Stimulated activated CD8-positive, alpha-beta memory T cell treated with anti-CD3 and anti-CD28 coated beads, Interleukin-7, amount 100 ng/mL, for 1 hour (primary cell): ENCODE measurements at places on chromosomes 6 and 20.

GRCh38 chr6:108432792-108433191 is 127.9 kb upstream of the FOXO3 start:
- no peak for DNase-seq

GRCh38 chr20:23283096-23283850 is 67.3 kb upstream of the NXT1 start:
- DNase-seq: no peak

- no peak for DNase-seq
Measured at GRCh38 chr6:42428326-42429041, 23.2 kb downstream of the TRERF1 start.

- no peak for DNase-seq
Measured at GRCh38 chr6:32658268-32658897, 8.1 kb downstream of the HLA-DQB1 start.

- peak; percentile 37 for DNase-seq
Measured at GRCh38 chr6:158031381-158032353, 50.0 kb downstream of the SYNJ2 start.

GRCh38 chr6:133895573-133896343 is 6.8 kb downstream of the TCF21 start:
- no peak for DNase-seq

DNA sequence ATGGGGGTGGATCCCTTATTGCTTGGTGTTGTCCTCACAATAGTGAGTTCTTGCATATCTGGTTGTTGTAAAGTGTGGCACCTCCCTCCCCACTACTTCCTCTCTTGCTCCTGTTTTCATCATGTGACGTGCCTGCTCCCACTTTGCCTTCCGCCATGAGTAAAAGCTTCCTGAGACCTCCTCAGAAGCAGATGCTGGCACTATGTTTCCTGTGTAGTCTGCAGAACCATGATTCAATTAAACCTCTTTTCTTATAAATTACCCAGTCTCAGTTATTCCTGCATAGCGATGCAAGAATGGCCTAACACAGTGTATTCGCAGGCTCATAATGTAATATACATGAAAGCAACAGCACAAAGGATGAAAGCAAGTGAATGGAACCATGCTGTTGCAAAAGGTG is 28.4 kb upstream of the ANKRD60 start:
- DNase-seq: no peak

- DNase-seq: no peak
Measured at GRCh38 chr6:10759312-10759839, 11.8 kb downstream of the TMEM14B start.

DNA sequence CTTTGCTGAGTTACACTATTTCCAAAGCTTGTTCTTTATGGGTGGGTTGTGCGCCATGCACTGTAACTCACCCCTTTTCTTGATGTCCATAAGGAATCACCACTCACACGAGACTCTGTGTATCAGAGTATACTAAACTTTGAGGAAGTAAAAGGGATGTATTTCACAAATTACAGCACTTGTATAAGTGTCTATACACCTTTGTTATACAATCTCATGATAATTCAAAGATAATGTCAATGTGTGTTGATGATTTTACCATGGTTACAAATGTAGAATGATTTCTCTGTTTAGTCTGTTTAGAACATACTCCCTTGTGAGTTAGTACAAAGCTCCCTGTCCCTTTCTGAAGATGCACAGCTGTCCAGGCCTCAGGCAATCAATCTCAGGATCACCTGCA is 922.2 kb upstream of the MAP3K7 start:
- no peak for DNase-seq

DNA sequence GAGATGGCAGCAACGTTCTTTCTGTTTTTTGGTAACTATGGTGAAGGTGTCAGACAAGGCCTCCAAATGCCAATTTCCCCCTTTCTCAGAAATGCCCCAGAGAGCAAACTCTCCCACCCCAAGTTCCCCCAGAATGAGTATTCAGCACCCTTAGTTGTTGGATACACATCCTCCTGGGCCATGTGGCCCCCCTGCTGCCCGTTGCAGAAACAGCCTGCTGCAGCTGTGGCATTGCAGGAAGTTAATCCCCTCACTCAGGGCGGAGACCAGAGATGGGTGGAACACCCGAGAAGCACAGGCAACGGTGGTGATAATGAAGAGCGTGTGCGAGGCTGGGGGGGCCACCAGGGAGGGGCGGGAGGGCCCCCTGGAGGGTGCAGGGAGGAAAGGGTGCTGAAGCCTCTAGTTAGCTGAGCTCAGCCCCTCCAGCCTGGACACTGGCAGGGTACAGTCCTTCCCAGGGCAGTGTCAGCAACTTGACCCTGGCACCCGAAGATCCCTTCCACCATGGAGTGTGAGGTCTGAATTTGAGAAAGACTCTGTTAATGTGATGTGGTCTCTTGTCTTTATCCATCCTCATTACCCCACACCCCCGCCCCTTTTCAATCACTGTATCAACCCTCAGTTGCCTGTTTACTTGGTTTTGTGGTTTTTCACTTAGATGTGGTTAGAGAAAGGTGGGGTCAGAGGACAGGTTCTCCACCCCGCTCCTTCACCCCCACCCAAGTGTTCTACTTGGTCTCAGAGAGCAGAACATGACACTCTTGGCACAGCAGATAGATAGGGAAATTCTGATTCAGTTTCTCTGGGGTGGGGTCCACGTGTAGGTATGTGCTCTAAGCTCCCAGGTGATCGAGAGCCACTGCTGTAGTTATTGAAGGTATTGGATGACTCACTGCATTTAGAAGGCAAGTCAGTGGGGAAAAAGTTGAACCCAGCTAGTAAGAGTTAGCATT is 208.8 kb upstream of the SUPT3H start:
- peak; percentile 3 for DNase-seq

- no peak for DNase-seq
Measured at GRCh38 chr6:38775870-38776269, 60.8 kb downstream of the DNAH8 start.

DNA sequence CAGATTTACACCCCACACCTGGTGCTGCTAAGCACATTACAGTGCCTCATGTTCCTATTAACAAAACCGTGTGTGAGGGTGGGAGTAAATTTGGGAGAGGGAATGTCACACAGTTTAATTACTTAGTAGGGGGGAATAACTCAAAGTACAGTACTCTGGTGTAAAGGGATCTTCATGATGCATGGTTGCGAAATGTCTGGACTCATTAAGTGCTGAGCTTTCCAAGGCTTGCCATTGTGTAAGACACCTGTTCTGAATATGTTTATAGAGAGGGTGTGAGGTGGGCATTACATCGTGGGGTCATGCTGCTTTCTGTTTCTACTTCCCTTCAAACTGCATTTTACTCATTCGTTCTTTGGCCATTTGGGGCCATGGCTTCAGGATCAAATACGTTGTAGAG is 181.2 kb downstream of the ADGRG6 start:
- DNase-seq: no peak

- no peak for DNase-seq
Measured at GRCh38 chr20:17642404-17643269, 39.4 kb downstream of the RRBP1 start.

- DNase-seq: no peak
Measured at GRCh38 chr6:169498916-169499513, 202.8 kb downstream of the WDR27 start.

DNA sequence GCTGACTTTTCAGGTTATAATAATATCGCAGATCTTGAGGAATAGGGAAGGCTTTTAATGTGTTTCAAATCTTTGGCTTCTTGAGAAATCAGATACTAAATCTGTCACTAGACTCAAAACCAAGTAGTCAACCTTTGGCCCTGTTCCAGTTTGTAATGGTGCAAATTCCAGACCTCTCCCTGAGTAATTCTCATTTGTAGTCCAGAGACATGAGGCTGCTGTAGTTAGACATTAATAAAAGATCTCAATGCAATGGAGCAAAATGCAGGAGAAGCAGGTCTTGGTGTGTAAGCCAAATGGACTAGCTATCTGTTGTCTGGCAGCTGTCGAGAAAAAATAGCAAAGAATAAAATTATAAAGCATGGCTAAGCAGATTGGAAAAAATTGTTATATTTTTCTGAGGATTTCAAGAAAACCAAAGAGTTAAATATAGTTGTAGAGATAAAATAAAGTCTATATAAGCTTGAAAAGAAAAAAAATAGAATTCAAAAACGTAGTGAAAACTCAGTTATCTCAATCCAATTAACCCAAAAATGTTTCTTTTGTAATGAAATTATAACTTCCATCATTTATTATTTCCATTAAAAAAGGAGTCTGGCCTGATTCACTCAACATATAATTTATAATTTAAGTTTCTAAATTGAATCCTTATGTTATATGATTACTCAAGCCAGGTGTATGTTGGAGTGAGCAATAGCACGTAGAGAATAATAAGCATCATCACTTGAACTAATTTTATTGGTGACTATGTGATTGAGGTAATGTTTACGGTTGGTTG is 161.5 kb upstream of the ADGRB3 start:
- DNase-seq: no peak

DNA sequence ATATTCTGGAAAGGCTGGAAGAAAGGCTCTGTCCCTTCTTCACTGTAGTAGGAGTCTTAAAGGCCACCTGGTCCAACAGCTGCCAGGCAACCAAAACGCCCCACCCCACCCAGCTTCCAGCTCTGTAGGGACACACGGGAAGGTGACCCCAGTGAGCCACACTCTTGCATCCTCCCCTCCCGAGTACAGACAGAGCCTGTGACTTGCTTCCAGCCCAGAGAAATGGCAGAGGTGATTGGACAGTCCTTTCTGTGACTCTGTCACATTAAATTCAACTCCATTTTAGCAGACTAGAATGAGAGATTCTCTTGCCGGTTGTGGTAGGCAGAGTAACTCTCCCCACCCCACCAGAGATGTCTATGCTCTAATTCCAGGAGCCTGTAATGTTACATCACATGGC is 226.2 kb upstream of the ARID1B start:
- DNase-seq: no peak

GRCh38 chr20:36113036-36113435 is 41.5 kb upstream of the EPB41L1 start:
- no peak for DNase-seq

- no peak for DNase-seq
Measured at GRCh38 chr6:107803957-107804356, 20.2 kb downstream of the SCML4 start.

DNA sequence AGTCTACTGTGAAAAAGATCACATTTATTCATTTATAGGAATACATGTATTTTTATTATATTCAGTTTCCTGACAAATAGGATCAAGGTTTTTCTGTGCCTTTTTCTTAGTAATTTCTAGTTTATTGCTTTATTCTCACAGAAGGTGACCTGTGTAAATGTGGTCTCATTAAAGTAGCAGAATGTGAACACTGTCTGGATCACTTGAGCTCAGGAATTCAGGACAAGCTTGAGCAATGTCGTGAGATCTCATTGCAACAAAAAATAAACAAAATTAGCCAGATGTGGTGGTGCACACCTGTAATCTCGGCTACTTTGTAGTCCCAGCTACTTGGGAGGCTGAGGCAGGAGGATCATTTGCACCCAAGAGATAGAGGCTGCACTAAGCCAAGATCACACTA is 516.7 kb downstream of the CDKAL1 start:
- DNase-seq: no peak

DNA sequence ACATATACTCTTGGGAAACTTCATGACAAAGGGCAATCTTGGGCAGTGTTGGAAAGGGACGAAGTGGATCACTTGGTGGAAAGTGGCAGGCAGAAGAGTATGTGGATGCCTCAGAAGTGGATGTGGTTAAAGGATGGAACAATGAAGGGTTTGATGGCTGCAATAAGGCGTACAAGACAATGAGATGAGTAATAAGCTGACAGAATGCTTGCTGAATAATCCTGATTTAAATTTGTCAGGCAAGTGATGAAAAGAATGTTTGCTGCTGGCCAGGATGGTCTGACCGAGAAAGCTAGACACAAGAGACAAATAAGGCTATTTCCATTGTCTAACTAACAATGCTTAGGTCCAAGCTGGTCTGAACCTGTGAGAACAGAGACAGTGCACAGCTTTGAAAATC is 61.6 kb upstream of the CEP85L start:
- DNase-seq: no peak

- DNase-seq: no peak
Measured at GRCh38 chr6:84866715-84867114, 102.3 kb upstream of the TBX18 start.

GRCh38 chr6:37524025-37524969 is 24.6 kb upstream of the CCDC167 start:
- DNase-seq: no peak

DNA sequence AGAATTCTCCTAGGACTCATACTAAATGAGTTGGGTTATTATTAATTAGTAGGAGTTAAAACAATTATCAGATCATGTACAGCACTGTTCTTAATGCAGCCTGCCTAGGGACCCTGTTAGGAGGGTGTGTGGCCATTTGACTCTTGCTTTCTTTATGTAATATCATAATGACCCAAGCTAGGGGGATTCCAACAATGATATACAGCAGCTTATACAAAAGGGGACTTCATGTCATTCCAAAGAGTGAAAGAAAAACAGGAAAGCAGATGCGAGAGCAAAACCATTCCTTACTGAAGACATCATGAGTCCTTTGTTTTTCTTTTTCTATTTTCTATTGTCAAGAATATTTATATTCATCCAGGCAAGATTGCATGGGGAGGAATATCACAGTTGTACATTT is 455.2 kb downstream of the PLCB1 start:
- no peak for DNase-seq

- no peak for DNase-seq
Measured at GRCh38 chr6:75217193-75217592, 11.3 kb upstream of the COL12A1 start.

- DNase-seq: no peak
Measured at GRCh38 chr6:34512738-34513115, 43.4 kb downstream of the SPDEF start.

DNA sequence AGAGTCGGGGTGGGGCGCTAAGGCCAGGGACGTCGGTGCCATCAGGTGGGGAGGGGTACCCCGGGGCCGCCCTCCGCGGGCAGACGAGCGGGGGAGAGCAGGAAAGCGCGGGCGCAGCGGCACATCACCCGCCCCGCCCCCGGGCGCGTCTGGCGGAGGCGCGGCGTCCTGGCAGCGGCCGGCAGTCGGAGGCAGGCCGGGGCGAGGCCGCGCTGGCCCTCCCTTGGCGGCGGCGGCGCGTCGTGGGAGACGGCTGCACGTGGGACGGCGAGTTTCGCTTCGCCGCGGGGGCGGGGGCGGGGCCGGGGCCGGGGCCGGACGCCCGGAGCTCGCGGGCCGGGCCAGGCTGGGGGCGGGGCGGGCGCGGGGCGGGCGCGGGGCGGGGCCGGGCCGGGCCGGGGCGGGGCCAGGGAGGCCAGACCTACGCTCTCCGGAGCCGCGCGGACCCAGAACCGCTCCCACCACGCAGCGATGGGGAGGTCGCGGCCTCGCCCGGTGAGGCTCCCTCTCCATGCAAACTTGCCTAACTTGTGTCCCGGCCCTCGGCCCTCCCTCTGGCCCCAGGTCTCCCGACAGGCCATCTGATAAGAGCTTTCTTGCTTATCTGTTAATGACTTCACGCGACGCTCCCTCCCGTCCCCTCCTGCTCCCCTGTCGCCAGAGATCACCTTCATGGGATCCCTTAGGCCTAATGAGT is 12.5 kb downstream of the ITPR3 start:
- no peak for DNase-seq

- DNase-seq: no peak
Measured at GRCh38 chr20:52193133-52193532, 1.6 kb upstream of the ZFP64 start.

- no peak for DNase-seq
Measured at GRCh38 chr6:110183292-110183885, 3.2 kb downstream of the CDC40 start.
